ENCODE measurements at places on chromosomes 7 and 10.

DNA sequence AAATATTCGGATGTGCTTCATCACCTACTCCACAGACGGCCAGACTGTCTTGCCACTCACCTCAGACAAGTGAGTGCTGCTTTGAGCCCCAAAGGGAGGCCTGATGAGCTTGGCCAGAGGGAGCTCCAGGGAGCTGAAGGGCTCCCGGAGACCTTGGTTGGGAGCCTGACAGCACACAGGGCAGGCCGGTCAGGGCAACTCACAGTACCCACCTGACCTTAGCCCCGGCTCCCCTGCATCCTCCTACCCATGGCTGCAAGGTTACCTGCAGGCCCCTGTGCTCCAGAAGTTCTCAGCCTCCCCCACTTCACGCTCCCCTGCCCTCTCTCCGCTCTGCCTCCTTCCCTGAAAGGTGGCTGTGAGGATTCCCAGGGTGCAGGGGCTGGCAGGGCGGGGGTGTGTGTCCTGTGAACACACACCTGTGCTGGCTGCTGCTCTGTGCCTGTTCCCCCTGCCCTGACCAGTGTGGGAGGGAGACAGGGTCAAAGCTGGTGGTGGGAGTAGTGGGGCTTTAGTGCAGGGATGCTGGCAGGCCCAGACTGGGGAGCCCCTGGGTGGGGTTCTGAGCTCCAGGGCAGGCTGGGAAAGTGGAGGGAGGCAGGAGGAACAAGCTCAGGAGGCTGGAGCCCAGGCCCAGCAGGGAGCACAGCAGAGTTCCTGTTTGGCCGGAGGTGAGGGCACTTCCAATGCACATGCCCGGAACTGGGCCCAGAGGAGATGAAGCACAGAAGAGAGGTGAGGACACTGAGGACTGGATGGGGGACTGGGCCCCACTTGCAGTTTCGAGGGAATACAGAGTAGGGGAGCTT, 7.2 kb downstream of the ANTXRL start:
- DNase-seq: no peak

DNA sequence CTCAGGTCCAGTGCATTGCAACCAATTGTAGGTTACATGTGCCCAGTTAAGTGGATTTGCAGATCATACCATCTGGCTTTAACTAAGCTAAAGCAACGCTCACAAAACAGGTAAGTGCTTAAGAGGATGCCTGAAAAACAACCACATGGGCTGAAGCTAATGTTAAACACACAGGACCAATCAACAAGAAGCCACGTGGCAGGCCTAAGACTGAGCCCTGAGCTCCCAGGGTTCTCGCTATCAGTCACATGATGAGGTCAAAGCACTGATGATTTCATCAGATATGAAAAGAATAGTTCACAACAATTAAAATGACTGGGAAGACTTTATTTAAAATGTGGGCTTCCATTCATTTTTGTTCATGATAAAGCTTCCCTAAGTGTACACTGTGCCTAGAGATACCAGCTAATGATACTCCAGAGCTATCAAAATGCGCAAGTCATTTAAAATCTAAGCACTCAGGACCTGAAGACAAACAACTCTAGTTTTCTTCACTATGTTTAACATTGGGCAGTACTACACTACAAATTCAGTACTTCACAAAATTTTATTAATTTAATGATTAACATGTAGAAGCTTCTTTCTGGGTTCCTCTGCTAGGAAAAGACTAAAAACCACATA, 90.6 kb downstream of the PIP4K2A start:
- DNase-seq: no peak

DNA sequence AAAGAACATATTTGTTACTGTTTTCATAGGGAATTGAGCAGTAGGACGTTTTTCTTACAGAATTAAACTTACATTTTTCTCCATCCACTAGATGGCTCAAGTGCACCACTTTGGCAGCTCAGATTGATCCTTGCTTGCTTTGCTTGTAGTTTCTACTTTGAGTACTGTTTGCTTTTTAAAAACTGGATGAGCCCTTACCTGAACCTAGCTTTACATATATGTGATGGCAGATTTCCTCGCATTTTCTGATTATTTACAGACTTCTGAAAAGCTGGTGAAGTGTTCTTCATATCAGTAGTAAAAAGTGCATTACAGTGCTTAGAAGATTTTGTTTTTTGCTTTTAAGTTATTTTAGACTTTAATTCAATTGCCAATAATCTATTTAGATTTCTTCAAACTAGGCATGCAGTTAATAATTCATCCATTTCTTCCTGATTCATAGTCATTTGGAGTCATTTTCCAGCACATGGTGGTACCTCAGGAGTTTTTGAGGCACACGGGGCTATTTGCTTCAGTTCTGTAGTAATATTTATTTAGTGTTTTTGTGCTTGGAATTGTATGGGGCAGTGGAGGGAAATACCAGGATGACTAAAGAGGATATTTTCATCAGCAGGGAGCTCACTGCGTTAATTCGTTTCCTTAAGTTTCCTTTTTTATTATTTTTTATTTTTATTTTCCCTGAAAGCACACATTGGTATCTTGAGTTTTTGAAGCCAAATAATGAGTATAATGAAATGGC, 57.3 kb downstream of the MAPK8 start:
- DNase-seq: peak; percentile 84

DNA sequence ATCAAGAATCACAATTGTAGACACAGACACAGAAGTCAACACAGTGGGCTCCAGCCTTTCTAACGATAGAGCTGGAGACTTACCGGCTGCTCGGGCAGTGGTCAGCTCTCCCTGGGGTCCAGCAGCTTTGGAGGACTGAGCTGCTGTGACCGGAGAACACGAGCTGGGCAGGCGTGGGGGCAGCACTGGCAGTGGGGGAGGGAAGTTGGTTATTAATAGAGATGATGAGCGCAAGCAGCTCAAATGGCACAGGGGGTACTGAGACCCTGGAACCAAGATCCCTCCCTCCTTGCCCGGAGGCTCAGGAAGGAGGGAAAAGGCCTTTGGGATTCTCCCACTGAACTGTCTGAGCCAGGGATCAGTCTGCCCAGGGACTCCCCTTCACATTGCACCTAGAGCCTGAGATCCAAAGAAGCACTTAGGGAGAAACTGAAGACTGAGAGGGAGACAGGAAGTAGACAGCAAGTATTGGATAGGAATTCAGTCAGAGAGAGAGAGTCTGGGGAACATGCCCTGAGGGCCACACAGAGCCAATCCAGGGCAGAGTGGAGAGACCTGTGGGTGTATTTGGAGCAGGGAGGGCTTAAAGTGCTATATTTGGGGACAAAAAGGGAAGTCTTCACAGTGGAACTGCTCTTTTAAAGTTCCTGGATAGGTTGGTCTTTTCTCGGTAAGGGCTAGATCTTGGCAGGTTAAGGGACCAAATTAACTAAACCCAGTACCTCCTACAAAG, at the start of gene MYOZ1:
Gene MYOZ1, minus strand, starts transcription at position 147 of the 733 bp plus-strand sequence. CDS start 1,457 bp downstream, outside the sequence.
- no peak for DNase-seq

GRCh38 chr10:101569622-101570427, 18.2 kb downstream of the POLL start:
- DNase-seq: peak; percentile 61

- DNase-seq: no peak
Observed at GRCh38 chr7:40795607-40796006, 660.8 kb downstream of the SUGCT start.

- DNase-seq: no peak
Observed at GRCh38 chr10:124344266-124344590, 74.5 kb downstream of the OAT start.

- DNase-seq: no peak
Observed at GRCh38 chr10:95392681-95393164, 101.9 kb upstream of the PDLIM1 start.

DNA sequence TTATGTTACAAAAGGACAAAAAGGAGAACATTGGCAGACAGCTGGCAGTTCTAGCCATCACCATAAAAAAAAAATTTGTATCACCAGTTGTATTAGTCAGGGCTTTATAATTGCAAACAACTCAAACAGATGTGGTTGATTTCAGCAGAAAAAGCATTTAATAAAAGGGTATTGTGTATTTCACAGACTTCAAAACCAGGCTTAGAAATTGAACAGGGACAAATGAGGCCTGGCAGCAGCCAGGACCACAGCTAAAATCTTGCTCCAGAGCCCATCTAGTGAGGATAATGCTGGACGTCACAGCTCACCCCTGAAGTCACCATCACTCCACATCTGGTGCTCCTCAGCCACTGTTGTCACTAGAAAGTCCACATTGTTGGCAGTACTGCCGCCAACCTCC, 52.9 kb upstream of the CALD1 start:
- no peak for DNase-seq

DNA sequence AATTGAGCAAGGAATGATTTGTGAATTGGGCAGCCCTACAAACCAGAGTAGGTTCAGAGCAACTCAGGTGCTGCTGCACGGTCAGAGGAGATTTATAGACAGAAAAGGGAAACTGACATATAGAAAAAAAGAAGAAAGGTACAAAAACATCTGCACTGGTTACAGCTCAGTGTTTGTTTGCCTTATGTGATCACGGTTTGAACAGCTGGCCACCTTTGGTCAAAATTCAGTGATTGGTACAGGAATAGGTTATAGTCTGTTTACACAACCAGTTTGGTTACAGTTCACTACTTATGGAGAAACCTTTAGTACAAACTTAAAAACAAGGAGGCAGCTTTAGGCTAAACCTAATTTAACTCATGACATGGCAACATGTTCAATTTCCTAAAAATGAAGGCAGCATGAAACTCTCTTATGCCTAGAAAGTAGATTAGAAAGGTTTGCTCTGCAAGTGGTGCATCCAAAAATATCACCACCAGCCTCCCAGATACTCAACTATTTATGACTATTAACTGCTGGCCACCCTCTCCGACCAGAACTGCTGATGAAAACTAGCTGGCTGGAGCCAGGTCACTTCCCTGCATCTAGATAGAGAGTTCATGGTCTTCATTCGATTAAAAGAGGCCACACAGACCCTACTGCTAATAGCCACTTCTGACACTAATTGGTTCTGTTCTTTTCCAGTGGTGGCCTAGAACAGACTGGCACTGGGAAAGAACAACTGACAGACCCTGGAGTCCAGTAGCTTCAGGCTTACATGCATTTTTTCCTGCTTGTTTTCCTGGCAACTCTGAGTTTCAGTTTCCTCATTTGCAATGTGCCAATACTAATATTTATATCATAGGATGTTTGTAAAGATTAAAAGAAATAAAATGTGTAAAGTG, 548.0 kb downstream of the CCSER2 start:
- DNase-seq: no peak

DNA sequence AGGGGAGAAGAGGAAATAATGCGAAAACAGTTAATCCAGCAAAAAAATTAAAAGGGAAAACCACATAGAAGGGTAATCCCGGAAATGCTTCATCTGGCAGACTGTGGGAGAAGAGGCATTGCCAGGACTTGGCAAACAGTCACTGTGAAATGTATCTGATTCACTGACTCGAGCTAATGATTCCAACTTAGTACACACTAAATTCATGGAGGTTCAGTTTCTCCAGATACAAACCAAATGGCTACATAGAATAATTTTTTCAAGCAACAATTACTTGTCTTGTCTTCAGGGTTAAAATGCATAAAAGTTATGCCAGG, 36.4 kb downstream of the GDI2 start:
- DNase-seq: no peak

DNA sequence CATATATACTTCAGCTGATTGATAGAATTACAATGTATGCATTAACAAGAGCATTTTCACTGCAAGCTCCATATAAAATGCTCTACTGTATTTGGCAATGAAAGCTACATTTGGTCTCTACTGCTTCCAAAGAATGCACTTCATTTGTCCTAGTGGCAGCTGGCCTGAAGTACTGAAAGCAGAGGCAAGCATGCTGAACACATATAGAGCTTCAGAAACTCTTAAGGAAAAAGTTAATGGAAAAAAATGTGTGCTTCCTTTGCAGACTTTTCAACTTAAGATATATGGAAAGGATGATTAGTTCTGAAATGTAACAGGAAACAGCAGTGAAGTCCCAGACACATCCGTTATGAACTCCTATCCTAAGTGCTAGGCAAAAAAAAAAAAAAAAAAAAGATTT, 537.1 kb upstream of the POM121L12 start:
- DNase-seq: no peak

- no peak for DNase-seq
Observed at GRCh38 chr10:124665091-124665490, 79.1 kb downstream of the FAM53B start.

- DNase-seq: no peak
Observed at GRCh38 chr7:107327986-107328569, 141.8 kb upstream of the GPR22 start.

- no peak for DNase-seq
Observed at GRCh38 chr7:43522406-43523156, 60.3 kb upstream of the STK17A start.

- no peak for DNase-seq
Observed at GRCh38 chr7:102300643-102301221, 14.1 kb downstream of the SH2B2 start.

GRCh38 chr10:122669842-122670241, 29.8 kb downstream of the C10orf120 start:
- DNase-seq: no peak

DNA sequence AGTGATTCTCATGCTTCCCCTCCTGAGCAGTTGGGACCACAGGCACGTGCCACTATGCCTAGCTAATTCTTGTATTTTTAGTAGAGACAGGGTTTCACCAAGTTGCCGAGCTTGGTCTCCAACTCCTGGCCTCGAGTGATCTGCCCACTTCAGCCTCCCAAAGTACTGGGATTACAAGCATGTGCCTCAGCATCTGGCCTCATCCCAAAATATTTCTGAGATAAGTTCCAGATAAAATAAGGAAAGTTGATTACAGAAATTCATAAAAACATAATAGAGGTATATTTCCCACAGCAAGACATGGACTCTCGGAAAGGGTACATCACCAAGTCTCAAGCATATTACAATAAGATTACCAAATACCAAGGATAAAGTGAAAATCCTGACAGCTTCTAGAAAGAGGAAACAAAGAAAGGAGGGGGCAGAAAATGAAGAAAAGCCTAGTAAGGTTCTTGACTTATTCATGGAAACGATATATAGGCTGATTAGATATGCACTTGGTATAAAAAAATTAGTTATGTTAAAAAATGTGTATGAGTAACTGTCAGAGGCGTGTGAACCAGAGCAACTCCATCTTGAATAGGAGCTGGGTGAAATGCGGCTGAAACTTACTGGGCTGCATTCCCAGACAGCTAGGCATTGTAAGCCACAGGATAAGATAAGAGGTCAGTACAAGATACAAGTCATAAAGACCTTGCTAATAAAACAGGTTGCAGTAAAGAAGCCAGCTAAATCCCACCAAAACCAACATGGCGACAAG, 35.0 kb downstream of the IQUB start:
- DNase-seq: no peak

DNA sequence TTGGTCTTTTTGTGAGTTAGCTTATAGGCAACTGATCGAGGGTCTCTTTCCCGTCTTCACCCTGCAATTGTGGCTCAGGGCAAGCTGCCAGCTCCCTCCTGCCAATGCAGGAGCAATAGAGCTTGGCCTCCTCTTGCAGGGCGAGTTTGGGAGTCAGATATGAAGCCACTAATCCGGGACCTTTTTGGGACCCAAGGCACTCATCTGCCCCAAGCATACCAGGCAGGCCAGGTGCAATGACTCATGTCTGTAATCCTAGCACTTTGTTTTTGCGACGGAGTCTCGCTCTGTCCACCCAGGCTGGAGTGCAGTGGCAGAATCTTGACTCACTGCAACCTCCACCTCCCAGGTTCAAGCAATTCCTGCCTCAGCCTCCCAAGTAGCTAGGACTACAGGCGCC, 21.1 kb downstream of the LIMK1 start:
- DNase-seq: no peak

- no peak for DNase-seq
Observed at GRCh38 chr7:45230083-45230482, 72.5 kb downstream of the RAMP3 start.

Measured in hippocampal formation (tissue), 2 donors.